Activated CD4-positive, alpha-beta T cell treated with anti-CD3 and anti-CD28 coated beads, Interleukin-2, amount 10 ng/mL, durations not matched to agents 24 days and 14 days (primary cell): ENCODE measurements at places on chromosomes 11 and 22.

DNA sequence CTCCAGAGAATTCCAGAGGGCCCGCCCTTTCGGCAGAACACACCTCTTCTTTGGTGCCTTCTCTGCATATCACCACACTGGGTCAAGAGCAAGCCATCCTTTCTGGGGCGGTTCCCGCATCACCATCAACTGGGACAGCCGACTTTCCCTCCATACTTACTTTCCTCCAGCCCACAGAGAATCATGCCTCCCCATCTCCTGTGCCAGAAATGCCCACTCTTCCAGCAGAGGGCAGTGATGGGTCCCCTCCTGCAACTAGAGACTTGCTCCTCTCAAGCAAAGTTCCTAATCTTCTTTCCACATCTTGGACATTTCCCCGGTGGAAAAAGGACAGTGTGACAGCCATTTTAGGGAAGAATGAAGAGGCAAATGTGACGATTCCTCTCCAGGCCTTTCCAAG, 157.7 kb downstream of the C11orf91 start:
- DNase-seq = peak; percentile 73

GRCh38 chr22:32511274-32511673, 36.7 kb downstream of the FBXO7 start:
- DNase-seq = no peak

DNA sequence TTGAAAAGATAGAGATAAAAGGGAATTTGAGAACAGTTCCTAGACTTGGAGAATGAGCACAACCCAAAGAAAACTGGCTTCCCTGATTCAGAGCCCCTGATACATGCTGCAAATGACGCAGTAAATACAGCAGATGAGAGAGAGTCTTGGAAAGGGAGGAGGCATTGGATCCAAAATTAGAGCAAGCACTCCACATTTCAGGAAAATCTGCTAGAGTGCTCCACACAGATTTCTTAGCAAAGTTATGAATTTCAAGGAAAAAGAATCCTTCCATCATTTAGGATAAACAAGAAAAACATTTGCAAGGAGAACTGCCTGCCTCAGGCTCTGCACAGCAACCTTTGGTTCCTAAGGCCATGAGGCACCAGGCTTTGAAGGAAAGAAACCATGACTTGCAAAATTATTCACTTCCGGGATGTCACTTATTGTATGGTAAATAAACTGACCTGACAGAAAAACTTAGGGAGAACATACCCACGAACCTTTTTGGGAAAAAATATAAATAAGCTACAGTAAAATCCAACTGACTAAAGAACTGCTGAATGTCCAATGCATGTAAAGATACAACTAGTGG, 89.8 kb upstream of the RTL6 start:
- DNase-seq = no peak

DNA sequence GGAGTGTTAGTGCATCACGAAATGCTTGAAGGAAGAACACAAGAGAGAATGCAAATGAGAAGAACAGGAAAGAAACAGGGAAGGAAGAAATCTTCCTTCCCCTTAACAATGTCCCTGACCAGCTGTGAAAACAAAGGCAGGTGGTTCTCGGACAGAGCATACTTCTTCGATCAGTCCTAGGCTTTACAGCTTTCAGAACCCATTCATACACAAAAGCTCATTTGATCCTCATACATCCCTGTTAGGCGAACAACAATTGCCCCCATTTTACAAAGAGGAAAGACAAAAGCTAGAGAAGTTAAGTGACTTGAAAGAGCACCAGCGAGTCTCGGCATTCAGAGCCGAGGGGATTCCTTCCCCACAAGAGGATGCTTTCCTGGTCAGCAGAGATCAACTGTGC, 57.2 kb upstream of the LRRC55 start:
- no peak for DNase-seq

DNA sequence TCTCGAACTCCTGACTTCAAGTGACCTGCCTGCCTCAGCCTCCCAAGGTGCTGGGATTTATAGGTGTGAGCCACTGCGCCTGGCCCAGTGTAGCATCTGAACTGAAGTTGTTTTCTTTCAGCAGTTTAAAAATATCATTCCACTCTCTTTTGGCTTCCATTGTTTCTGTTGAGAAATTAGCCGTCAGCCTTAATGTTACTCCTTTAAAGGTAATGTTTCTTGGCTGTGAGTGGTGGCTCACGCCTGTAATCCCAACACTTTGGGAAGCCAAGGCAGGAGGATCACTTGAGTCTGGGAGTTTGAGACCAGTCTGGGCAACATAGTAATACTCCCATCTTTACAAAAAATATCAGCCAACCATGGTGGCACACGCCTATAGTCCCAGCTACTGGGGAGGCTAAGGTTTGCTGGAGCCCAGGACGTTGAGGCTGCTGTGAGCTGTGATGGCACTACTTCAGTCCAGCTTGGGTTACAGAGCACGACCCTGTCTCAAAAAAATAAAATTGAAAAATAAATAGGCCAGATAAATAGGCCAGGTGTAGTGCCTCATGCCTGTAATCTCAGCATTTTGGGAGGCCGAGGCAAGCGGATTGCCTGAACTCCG, 25.9 kb downstream of the MCAM start:
- no peak for DNase-seq

DNA sequence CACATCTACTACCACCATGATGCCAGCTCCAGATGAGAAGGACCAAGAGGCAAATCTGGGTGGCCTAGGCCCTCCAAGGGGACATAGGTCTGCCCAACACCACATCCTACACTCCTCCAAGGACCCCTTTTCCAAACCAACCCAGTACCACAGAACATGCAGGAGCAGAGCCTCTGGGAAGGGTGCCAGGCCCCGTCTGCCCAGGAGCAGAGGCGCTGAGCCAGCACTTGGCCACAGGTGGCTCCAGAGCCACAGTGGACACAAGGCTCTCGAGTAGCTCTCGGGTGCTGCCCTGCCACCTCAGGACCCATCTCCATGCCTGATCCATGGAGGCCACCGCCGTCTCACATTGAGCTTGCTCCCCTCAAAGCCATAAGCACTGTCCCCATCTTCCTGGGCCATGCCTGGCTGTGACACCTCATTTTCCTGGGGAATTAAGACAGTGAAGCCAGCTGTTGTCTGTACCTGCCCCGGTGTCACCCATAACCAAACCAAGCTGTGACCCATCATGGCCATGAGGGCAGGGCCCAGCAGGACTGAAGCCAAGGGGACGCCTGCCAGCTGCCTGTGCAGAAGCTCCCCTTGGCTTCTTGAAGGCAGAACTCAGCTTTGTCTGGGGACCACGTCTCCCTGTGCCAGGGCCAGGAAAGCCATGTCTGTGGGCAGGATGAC, 7.4 kb downstream of the MOB2 start:
- DNase-seq = no peak

- DNase-seq = peak; percentile 75
Observed at GRCh38 chr11:16925561-16926065, 88.6 kb downstream of the PLEKHA7 start.

DNA sequence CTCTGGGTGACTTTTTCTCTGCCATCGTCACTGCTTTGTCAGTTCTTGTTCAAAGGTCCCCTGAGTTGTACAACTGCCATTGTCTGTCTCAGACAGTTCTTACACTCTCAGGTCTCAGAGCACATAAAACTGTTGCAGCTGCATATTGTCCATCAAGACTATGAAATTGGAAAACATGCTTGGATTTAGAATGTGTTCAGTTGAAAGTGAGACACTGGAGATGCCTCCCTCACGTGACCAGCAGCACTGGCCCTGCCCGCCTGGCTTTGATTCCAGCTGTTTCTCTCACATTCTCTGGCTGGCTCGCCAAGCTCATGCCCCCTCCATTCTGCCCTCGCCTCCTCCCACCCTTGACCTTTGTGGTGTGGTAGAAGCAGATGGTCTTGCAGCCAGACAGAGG, 244.2 kb downstream of the NTM start:
- no peak for DNase-seq
